Inflammatory macrophage (primary cell): ENCODE measurements at places on chromosomes 3 and 15.

DNA sequence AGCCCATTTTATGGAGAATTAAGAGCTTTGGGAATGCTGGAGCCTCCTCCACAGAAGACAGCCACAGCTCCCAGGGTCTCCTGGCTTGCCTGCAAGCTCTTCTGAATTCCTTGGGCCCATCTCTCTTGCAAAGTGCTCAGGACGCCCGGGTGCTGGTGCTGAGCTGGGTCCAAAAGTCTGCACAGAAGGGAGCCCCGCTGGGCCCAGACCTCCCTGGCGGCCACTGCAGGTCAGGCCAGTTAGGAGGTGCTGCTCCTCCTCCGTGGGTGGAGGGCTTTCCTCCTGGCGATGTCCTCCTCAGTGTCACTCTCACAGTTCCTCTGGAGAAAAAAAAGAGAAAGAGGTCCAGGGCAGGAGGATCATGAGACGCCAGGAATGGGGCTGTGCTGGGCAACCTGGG lies 74.5 kb upstream of the HERC1 start:
- DNase-seq, result no peak

DNA sequence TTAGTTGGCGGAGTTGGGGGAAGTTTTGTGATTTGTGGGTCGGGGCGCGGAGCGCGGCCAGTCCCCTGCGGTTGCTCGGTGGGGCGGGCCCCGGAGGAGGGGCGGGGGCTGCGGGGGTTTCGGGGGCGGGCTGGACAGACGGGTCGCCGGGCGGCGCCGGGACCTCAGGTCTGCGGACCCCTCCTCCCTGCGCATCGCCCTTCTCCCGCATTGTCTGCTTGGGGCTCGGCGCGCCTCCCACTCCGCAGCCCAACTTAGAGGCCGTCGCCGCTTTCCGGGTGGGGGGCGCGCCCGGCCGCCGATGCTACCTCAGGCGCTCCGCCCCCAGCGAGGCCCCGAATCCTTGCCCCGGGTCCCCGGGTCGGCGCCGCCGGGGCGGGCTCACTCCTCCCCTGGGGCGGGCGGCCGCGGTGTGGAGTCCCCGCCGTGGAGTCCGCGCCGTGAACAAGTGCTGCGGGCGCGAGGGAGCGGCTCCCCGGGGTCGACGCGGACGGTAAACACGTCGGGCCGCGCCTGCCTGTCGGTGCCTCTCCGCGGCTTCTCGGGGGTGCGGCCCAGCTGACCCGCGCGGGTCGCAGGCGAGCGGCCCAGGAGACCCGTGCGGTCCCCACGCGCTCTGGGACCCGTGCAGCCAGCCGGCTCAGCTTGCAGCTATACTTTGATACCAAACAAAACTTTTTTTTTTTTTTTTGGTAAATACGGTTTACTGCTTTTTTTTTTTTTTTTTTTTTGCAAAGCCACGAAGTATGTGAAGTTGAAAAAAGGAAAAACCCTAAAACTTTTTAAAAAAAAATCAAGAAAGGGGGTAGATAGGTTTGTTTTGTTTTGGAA lies 624 bp downstream of the AKAP13 start:
- DNase-seq, result no peak

GRCh38 chr3:55090291-55090690 lies 162.4 kb upstream of the LRTM1 start:
- no peak for DNase-seq

- DNase-seq, result no peak
These were observed 4.9 kb downstream of the BBS4 start for GRCh38 chr15:72690938-72691337.

GRCh38 chr3:30170681-30171438 lies 435.5 kb upstream of the TGFBR2 start:
- no peak for DNase-seq

DNA sequence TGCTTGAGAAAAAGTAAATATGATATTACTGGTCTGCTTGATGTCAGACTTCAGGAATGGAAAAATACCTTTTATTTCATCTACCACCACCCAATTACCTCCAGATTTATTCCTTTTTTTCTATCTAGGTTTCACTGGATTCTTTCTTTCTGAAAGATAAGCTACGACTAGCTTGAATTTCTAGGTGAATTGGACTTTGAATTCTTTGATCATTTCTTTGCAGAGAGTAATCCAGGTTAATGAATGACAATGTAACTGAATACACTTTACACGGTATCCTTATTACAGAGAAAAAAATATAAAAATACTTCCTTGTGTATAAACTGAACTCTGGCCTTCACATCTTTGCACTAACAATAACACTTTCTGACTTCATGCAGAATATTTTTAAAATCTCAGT lies 59.5 kb upstream of the TRPC1 start:
- DNase-seq, result no peak

DNA sequence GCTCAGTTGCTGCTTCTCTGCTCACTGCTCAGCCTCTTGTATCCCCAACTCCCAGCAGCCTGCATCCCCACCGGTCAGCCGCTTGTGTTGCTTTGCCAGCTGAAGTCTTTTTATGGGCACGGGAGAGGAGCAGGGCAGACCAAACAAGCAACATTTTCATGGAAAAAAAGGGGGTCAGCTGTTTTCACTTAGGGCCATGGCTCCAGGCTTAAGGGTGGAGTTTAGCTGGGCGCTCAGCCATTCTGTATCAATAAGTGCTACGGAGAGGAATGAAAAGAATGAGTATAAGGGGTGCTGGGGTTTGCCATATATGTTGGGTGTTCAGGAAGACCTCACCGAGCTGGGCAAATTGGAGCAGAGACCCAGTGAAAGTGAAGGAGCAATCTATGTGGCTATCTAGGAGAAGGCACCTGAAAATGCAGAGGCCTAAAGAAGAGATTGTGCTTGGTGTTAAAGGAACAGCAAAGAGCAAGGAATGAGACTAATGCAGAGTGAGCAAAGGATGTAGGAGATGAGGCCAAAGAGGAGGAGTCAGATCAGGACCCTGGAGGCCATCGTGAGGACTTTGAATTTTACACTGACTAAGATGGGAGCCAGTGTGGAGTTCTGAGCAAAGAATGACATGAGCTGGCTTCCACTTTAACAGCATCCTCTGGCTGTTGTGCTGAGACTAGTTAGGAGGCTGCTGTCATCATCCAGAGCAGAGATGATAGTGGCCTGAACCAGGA lies 16.6 kb upstream of the IREB2 start:
- no peak for DNase-seq

GRCh38 chr3:13543253-13543652 lies 5.7 kb upstream of the FBLN2 start:
- DNase-seq, result no peak

GRCh38 chr3:137572931-137573330 lies 191.2 kb upstream of the SOX14 start:
- DNase-seq, result no peak

- DNase-seq, result no peak
These were observed 23.7 kb downstream of the CCDC80 start for GRCh38 chr3:112617285-112617684.

- peak; percentile 62 for DNase-seq
These were observed 53.4 kb downstream of the FEM1B start for GRCh38 chr15:68330901-68331300.

GRCh38 chr15:60799885-60800284 lies 320.9 kb upstream of the ICE2 start:
- no peak for DNase-seq

DNA sequence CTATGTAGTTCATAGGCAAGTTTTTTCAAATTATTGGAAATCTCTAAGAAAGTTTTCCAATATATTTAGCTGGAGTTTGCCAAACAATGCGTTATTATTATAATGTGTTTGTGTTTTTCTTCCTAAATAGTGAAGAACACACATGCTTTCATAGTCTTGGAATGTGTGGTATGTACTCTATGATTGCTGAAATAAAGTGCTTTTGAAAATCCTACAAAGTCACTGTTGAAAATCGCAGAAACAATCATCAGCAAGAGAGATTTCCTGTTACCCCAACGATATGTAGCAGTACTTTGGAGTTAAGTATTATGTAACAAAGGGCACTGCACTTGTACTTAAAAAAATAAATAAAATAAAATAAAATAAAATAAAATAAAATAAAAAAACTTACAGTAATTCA lies 796.2 kb downstream of the NAALADL2 start:
- no peak for DNase-seq

DNA sequence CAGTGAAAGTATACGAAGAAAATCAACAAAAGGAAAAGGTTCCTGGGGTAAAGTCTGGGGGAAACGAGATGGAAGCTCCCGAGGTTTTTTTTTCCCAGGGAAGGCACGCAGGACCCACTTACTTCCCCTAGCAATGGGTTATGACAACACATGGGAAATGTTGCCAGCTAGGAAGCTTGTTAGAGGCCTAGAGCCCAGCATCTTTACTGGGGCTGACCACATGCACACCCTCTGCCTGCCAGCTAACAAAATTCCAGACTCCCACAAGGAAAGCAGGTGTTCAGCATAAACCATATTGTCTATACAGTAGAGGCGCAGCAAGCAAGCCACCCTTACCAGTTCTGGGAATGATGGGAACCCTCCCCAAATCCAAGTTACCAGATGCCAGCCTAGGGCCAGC lies 258.8 kb upstream of the NR2E3 start:
- no peak for DNase-seq

- no peak for DNase-seq
These were observed 144.7 kb upstream of the ANKRD28 start for GRCh38 chr3:15942462-15942861.

DNA sequence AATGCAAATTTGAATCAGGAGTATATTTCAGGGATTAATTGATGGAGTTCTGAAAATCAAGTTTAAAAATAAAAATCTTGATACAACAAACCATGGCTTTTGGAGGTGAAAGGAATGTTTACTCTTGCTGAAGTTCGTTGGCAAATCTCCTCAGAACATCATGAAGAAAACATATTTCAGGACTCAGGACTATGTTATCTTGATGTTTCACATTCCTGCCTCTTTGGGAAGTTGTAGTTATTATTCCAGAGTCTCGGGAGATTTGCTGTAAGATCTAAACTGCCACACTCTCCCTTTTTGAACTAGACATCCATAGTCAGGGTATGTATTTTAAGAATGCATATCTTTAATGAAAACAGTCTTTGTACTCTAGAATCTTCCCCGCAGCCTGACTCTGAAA lies 271.2 kb downstream of the RBMS3 start:
- no peak for DNase-seq

DNA sequence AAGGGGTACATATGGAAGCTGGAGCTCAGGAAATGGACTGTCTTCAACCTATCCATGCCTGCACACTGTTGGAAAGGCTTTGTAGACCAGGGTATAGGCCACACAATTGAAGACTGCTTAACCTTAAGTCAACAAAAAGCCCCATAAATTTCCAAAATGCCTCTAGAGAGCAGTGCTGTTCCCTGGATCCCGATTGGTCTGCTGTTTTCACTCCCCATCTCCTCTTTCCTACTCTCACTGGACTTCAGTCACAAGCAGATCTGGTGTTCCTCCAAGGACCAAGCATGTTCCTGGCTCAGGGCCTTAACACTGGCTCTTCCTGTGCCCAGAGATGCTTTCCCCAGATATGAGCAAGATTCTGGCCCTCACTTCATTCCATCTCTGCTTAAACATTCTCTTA lies 22.8 kb upstream of the LRRC34 start:
- no peak for DNase-seq

DNA sequence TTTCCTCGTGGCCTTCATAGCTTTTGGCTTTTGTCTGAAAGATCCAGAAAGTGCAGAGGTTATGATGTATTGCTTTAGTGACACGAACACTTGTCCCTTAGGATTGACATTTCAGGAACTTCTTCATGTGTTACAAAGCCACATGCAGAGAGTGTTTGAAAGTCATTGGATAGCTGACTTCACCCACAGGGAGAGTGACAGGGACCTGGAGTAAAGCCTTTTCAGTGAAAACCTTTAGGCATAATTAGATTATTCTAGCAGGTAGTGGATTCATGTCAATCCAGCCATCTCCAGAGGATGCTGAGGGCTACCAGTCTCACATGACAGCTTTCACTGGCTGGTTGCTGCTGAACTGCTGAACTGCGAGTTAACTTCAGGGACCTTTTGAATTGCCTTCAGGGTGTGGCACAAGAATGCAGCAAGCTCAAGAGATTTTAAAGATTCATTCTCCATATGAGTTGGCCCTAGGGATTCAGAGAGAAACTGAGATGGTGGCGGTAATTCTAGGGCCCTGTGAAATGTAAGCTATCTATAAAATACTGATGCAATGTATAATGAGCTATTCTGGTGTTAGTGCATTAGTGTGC lies 267.0 kb upstream of the GOLIM4 start:
- no peak for DNase-seq

DNA sequence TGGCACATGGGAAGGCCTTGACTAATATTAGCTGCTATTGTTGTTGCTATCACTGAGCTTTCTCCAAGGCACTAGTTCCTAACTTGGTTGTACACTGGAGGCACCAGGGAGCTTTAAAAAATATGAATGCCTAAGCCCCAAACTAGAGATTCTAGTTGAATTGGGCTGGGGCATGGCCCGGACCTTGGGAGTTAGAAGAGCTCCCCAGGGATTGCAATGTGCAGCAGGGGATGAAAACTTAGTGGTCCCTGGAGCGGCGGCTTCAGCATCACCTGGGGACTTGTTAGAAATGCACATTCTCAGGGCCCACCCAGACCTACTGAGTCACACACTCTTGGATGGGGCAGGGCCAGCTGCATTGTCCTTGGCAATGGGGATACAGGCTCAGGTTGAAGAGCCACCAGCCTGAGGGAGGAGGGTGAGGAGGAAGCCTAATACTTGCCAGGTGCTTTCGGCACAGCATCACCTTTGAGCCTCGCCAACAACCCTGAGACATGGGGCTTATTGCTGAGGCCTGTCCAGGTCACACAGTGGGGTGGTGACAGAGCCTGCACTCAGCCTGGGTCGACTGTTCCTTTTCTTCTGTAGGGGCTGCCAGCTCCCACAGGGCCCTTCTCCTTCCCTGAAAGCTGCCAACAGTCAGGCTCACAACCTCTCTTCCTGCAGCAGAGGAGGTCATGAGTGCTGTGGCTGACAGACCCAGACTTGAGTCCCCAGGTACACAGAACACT lies 84.5 kb downstream of the ATP2B2 start:
- DNase-seq, result no peak

GRCh38 chr3:141086188-141086587 lies 35.0 kb downstream of the SPSB4 start:
- no peak for DNase-seq

DNA sequence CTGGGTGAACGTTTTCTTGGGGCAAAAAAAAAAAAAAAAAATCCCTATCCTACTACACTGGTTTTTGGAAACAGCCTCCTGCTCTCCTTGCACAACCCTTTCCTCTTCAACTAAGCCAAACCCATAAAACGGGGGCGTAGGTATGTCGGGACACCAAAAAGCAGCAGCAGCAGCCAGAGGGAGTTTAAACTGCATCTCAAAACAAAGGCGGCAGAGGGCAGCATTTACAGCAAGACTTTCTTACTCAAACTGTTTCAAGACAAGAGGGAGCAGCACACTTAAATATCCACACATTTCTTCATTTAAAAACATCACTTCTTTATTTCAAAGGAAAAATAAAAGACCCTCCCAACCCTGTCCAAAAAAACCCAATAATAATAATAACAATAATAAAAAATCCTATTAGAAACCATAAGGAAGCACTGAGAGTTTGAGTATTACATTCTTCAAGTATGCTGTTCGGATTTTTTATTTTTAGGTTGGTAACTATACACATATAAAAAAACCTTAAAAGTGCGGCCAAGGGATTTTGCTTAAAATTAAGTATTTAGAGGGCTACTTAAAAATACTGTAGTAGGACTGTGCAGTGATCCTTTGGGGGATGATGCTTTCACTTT lies 43.9 kb upstream of the PLXND1 start:
- peak; percentile 85 for DNase-seq
